M059J (cell line): ENCODE measurements at places on chromosomes 3 and 15. TPM values are rescaled to one million over a fixed set of nuclear protein-coding genes. Genes with fewer than 3 reads are reported as not detected.

DNA sequence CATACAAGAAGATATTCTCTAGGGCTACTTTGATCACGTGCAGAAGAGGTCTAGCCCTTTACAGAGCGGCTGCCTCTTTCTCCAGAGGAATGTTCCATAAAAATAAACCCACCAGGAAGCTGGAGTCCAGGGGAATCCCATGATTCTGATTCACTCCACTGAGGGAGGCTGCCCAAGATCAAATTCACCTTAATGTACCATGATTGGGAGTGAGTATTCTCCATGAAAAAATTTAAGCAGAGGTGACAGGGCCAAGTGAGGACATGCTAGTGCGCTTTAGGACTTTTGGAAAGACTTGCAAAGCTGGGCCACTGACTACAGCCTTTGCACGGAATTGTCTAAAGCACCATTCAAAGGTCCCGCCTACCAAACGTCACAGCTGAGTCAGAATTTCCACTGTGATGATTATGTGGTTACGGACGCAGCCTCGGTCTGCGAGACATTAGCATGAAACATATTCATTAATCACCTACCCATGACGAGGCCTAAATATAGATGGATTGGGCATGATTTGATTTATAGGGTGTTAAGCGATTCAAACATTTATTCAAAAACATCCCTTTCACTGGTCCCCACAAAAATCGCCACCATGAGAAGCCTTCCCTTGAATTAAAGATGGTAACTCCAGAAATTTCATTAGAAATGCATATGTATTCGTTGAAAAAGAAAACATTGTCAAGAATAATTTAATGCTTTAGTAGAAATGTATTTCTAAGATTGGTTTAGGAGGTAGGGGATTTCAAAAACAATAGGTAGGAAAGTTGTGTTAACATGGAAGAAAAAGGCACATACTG is 152.6 kb downstream of the GREM1 start:
- DNase-seq, result peak; percentile 99

DNA sequence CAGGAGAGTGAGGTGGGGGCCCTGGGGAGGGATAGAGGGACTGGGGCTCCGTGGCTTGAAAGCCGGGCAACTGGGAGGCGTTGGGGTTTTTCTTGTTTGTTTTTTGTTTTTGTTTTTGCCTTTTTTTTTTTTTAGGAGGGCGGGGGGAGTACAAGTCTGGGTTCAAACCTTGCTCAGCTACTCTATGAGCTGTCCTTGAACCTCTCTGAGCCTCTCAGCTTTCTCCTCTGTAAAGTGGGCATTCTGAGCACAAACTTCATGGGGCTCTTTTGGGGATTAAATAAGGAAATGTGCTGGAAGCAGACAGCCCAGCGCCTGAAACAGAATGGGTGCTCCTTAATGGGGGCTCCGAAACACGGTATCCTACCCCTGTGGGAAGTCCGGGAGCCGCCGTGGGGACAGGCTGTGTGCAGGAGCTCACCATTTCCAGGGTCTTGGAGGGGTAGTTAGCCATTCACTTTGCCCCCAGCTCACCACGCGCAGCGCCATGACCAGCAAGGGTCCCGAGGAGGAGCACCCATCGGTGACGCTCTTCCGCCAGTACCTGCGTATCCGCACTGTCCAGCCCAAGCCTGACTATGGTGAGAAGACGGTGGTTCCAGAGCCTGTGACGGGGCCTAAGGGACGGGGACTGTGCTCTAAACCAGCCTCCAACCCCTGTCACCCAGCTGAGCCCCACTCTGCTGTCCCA is 388 bp downstream of the ACY1 start:
- DNase-seq, result no peak

- DNase-seq, result peak; percentile 13
Observed at GRCh38 chr15:92421976-92422375, 28.3 kb downstream of the ST8SIA2 start.

Gene LRTM1
- total RNA-seq, result not detected in 2 replicates

GRCh38 chr3:143380449-143380848 is 260.9 kb downstream of the CHST2 start:
- no peak for DNase-seq

DNA sequence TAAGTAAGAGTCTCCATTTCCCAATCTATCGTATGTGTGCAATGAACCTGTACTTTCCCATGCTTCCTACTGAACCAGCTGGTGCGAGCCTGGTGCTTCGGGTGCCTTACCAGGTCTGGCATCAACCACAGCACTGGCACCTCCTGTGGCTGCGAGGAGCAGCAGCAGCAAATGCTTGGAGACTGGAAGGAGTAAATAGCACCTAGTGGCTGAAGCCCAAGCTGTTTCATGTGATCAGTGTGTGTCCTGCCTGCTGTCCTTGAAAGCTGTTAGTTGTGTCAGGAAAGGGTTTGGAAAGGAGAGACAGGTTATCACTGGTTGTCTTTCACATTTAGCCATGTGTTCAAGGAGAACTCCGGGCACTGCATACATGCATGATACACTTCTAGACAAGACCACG is 31.8 kb downstream of the PCOLCE2 start:
- DNase-seq, result peak; percentile 50

DNA sequence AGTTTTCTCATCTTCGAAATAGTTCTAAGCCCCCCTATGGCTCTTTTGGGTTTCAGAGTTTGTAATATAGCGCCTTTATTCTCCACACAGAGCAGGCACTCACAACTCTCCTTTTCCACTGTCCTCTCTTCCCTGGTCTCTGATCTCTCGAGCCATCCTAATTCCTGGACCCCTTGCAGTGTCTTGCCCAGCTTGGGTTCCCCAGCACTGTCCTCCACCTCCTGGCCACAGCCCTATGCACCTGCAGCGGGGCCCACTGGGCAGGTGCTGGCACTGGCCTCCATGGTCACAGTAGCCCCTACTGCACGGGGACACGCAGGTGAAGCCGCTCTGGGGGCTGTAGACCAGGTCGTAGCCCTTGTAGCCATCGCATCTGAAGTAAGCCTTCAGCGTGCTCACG is 27.9 kb downstream of the MUC20 start:
- no peak for DNase-seq

DNA sequence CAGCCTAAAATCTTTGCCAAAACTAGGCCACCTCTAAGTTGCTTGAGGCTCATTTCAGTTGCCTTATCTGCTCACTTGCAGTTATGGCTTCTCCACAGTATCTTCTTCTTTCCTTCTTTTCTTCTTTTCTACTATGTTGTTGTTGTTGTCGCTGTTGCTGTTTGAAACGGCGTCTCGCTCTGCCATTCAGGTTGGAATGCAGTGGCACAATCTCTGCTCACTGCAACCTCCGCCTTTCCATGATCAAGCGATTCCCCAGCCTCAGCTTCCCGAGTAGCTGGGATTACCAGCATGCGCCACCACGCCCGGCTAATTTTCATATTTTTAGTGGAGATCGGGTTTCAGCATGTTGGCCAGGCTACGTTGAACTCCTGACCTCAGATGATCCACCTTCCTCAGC is 210.8 kb upstream of the NR2F2 start:
- DNase-seq, result peak; percentile 1

DNA sequence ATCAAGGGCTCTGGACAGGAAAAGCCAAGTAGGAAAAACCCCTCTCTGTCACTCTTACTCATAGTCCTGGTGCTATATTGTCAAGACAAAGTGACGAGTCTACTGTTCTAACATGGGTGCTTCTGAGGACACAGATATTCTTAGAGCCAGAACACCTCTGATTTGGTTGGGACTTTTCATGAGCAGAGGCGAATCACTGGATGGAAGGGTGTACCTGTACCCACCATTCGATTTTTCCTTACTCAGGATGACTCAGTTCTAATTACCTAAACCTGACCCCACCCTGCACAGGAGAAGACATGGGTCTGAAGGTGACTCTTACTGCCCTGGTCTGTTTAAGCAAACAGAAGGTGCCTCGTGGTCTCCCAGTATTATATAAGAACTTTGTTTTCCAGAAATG is 58.5 kb downstream of the ABCC5 start:
- no peak for DNase-seq

DNA sequence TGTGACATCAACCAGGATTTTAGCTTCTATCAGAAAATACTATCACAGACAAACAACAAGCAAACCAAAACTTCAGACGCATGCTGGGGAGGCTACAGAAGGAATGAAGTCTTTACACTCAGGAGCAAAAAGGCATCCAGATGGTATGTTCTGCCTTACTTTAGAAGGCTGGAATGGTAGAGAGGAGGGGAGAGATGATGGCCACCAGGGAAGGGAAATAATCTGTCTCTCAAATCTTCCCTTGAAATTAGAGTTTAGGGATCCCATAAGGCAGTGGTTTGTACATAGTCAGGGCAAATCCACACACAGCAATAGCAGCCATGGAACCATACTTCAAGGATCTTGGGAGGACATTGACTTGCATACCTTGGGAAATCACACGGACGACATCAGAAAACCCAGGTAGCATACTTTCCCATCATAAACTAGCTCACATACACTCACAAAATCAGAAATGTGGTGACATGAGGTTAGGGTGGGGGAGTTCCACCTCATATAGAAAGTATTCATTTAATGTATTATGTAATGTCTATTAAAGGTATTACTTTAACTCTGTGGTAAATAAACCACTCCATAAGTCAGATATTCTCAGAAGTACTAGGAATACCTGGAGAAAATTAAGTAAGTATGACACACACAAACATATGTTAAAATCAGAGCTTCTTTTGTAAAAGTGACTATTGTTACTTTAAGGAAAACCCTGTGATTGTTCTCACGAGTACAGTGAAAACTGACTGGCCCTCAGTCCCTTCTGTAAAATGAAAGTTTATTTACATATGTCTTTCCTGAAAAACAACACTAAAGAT is 9.4 kb downstream of the BTLA start:
- no peak for DNase-seq

DNA sequence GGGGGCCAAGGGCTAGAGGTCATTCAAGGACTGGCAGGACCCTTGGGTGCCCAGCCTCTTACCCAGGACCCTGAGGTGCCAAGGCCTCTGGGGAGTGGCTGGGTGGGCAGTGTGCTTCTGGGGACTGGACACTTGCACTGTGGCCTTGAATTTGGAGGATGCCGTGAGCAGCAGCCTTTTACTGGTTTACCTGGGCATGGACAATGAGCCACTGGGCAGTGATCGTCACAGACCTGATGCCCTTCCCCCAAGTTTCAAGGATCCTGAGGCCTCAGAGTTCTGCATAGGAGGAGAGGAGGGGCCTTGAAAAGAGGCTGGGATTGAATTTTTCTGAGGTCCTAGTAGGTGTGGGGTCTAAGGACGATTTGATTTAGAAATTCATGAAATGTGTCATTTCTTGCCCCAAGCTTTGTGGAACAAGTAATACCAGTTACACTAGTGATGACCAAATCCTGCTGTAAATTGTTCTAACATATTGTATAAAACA is 146.1 kb upstream of the TPM1 start:
- DNase-seq, result peak; percentile 68

DNA sequence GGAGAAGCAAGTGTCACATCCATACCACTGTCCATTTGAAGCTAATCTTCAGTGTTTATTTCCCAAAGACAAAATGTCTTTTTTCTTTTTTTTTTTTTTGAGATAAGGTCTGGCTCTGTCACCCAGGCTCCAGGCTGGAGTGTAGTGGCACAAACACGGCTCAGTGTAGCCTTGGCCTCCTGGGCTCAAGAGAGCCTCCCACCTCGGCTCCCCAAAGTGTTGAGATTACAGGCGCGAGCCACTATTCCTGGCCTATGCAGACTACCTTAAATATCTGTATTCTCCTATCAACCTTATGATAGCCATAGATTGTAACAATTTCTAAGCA is 27.7 kb upstream of the VPS33B start:
- DNase-seq, result no peak

- no peak for DNase-seq
Observed at GRCh38 chr15:94703596-94703995, 472.2 kb downstream of the MCTP2 start.

GRCh38 chr3:51777985-51778384 is 1.1 kb downstream of the IQCF6 start:
- DNase-seq, result peak; percentile 3

Gene MGLL
- 11.9 and 17.0 TPM in 2 replicates for total RNA-seq

Gene MITF
- 6.3 and 11.7 TPM in 2 replicates for total RNA-seq

DNA sequence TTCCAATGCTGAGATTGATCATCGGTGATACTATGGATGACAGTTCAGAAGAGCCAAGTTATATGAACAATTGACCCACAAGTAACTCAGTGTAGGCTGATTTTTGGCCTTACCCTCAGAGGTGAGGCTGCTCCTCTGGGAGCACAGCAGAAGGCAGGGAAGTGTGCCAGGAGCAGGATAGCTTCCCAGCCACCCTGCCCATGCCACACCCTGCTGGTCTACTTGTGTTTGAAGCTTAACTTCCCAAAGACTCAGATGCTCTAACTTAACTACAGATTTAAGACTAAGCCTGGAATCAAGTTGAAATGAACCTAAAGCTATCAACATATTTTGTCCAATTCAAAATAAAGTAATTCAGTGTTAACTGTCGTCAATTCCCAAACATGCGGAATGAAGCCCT is 77.5 kb downstream of the BOC start:
- no peak for DNase-seq
